Activated naive CD4-positive, alpha-beta T cell treated with anti-CD3 and anti-CD28 coated beads for 36 hours (primary cell): ENCODE measurements at places on chromosomes 6 and 20. TPM values are rescaled to one million over a fixed set of nuclear protein-coding genes. Genes with fewer than 3 reads are reported as not detected.

TRIM31 gene
- not detected for total RNA-seq

OR14J1 gene
- not detected for total RNA-seq

TP53TG5 gene
- total RNA-seq = 0.59 TPM

FRK gene
- not detected for total RNA-seq

NKAIN2 gene
- not detected for total RNA-seq

TULP4 gene
- total RNA-seq = 17.4 TPM

TAP1 gene
- total RNA-seq = 187 TPM

HIVEP1 gene
- total RNA-seq = 43.6 TPM

PLCG1 gene
- total RNA-seq = 117 TPM

HLA-DRB1 gene
- total RNA-seq = 4.2 TPM

HSPA1L gene
- 0.86 TPM for total RNA-seq

LRRN4 gene
- not detected for total RNA-seq

ATXN1 gene
- 9.4 TPM for total RNA-seq

MMP24 gene
- not detected for total RNA-seq

SLC32A1 gene
- not detected for total RNA-seq

BTN1A1 gene
- 0.10 TPM for total RNA-seq

POPDC3 gene
- total RNA-seq = not detected

LY6G6C gene
- not detected for total RNA-seq

SPATS1 gene
- not detected for total RNA-seq
